ENCODE measurements at places on chromosomes 1 and 21.
A peak's percentile ranks its signal among the peaks of the same experiment; 100 is the strongest.

- DNase-seq: no peak
Observed at GRCh38 chr1:3038571-3039181, 17.4 kb downstream of the ACTRT2 start.

GRCh38 chr1:65595724-65596123 is 175.3 kb downstream of the LEPR start:
- DNase-seq: no peak

GRCh38 chr1:56451491-56451890 is 127.9 kb downstream of the PLPP3 start:
- DNase-seq: no peak

GRCh38 chr1:170620164-170620563 is 43.8 kb upstream of the PRRX1 start:
- no peak for DNase-seq

DNA sequence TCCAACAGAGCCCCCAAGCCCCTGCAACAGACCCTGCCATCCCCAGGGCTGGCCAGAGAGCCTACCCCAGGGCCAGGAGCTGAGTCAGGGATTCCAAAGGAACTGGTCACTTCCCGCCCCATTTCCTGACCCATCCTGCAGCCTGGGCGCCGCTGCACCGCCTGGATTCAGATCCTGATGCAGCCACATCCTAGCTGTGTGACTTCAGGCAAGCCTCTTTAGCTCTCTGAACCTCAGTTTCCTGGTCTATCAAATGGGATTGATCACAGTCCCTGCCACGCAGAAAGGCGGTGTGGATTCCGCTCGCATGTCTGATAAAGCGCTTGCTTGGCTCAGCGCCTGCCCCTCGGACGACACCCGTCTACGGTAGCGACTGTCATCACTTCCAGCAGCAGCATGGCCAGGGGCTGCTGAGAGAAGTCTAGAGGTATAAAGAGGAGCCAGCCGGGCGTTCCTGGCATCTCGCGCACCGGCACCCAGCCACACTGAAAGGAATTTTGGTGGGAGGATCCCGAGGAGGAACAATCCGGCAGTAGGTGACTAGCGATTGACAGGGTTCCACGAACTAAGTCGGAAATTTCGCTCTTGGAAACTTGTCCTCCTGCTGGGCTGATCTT is 10.1 kb downstream of the EPHA2 start:
- DNase-seq: peak; percentile 70

DNA sequence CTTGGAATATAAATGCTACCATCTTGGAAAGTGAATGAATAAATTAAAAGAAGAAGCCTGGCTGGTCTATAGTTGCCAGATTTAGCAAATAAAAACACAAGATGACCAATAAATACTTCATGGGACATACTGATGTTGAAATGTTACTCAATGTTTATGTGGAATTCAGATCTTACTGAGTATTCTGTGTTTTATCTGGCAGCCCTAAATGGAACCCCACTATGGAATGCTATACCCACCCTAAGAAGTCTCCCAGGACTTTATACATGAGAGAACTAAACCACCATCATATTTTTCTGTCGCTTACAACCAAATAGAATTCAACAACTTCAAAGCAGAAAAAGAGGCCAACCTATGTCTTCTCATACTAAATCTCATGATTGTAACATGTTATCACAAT is 177.6 kb upstream of the HMCN1 start:
- DNase-seq: no peak

GRCh38 chr21:46207920-46208591 is 20.5 kb downstream of the LSS start:
- DNase-seq: no peak

DNA sequence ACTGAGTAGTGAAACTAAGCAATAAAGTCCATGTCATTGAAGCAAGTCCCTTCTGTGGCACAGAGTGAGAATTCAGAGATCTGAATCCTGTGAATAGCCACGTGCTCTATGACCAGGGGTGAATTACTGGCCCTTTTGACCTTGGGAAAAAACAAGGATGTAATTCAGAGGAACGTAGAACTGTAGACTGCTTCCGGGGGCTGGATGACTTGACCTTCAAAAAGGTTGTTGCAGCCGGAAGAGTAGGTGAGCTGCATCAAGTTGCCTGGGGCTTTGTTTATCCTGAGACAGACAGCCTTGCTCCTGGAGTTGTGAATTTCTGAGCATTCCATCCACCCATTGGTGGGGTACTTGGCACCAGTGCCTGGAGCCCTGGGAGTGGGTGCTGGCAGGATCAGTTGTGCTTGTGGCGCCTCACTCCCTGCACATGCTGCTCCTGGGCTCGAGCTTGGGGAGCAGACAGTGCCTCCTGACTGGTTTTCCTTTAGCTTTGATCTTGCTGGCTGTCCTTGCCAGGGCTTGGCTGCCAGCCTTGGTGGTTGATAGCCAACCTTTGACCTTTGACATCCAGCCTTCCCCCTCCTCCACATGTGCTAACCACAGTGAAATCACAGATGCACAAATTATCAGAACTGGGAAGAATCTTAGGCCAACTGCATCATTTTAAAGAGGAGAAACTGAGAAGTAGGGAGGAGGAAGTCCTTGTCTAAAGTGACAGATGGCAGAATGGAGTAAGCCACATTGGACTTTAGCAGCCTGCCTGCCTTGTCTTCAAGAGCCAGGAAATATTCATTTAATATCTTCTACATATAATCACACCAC is 16.2 kb upstream of the MYOG start:
- no peak for DNase-seq

- DNase-seq: no peak
Observed at GRCh38 chr1:8427986-8428385, 110.1 kb downstream of the SLC45A1 start.

DNA sequence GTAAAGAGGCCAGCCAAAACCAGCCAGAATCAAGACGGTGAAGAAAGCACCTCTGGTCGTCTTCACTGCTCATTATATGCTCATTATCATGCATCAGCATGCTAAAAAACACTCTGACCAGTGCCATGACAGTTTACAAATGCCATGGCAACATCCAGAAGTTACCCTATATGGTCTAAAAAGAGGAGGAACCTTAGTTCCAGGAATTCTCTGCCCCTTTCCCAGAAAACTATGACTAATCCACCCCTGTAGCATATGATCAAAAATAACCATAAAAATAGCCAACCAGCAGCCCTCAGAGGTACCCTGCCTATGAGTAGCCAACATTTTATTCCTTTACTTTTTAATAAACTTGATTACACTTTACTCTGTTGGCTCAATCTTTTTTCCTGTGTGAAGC is 34.2 kb upstream of the PBX1 start:
- DNase-seq: no peak

DNA sequence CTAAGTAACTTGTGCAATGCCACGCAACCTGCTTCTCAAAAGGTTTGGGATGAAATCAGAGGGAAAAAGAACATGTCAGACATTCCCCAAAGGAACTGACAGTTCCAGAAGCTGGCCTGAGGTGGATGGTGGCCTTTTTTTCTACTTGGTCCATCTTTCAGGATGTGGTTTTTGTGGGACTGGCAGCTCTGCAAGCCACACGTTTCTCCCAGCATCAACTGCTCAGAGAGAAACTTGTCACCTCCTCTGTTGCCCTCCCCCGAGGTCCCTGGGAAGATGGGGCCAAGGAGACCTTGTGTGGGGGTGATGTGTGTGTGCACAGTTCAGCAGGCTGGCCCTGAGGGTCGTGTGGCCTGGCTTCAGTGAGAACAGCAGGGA is 2.5 kb upstream of the DHRS3 start:
- no peak for DNase-seq

DNA sequence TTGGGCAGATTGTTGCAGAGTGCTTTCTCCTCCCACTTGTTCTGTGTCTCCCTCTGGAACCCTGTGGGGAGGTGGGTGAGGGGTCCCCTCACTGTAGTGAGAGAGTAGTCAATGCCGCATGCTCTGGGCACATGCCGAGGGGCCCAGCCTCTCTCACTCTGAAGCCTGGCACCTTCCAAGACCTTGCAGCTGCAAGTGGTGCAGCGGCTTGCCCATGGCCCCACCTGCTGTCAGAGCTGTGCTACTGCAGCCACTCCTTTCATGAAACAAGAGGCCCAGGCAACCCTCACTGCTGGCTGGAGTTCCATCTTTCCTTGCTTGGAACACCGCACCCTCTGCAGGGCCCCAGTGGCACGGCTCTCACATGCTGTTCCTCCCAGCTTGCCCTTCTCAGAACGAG is 58.4 kb upstream of the COL6A1 start:
- DNase-seq: peak; percentile 82

GRCh38 chr1:26160527-26161414 is 1.9 kb downstream of the FAM110D start:
- DNase-seq: no peak

DNA sequence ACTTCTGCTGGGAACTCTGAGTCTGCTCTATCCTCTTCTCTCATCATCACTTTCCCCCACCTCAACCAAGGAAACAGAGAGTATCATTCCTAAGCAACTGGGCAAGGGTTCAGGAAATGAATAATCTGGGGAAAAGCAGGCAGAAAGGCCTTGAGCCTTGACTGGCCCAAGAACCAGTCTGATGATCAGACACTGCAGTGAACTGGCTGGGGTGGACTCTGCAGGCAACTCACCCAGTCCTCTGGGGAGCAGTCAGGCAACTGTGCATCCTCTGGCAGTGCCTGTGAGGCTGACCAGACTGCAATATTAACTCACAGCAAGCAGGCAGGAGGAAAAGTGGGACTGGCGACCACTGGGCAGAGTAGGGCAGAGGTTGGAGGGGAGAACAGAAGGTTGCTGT is 991 bp downstream of the ANKRD35 start:
- no peak for DNase-seq

GRCh38 chr1:156075162-156075561 is 7.1 kb downstream of the MEX3A start:
- no peak for DNase-seq

- DNase-seq: no peak
Observed at GRCh38 chr1:243710467-243710866, 139.6 kb downstream of the AKT3 start.
